ENCODE measurements at places on chromosomes 7 and 10.

GRCh38 chr10:78451592-78451991, 417.9 kb downstream of the RPS24 start:
- no peak for DNase-seq

- no peak for DNase-seq
Observed at GRCh38 chr10:30389543-30389942, 40.5 kb upstream of the MTPAP start.

DNA sequence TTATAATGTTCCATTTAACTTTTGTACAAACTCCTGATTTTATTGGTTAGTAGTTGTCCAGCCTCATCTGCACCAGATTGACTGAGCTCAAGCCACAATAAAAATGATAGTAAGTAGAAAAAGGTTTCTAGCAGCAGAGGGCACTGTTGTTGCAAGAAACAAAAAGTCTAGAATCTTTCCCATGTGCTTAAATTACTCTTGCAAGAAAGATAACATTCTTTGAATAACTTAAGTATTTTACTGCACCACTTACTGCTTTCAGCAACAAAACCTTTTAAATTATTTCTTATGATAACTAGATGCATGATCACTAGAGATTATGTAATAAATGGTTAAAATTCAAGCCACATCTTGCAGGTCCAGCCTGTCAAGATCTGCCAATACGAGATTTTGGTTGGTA, 27.0 kb downstream of the LMOD2 start:
- DNase-seq = no peak

- DNase-seq = no peak
Observed at GRCh38 chr10:46299286-46299535, 12.4 kb downstream of the ANTXRL start.

DNA sequence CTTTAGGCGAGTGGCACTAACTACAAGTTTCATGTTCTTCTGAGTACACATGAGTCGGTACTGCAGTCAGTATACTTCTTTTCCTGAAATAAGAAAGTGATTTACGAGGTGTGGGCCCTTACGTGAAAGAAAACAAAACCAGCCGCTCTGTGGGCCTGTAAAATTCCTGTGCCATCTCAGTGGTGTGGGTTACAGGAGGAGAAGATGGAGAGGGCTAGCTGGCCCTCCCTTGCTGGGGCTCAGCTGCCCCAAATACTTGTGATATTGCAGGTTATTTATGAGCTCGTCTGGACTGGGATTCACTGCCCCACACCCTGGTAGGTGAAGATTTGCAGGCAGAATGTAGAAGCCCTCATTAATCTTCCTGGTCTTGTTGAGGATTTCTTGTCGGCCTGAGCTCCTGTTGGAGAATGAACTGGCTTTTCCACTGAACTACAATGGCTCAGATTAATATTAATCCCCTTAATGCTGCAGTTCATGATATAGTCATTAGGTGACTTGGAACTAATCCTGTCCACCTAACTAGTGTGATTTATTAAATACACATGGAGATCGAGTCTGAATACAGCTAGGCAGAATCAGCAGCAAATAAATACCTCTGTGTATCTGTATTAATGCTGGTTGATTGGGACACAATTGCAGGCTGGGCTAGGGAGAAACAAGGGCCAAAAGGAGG, 68.0 kb downstream of the GBF1 start:
- DNase-seq = no peak

DNA sequence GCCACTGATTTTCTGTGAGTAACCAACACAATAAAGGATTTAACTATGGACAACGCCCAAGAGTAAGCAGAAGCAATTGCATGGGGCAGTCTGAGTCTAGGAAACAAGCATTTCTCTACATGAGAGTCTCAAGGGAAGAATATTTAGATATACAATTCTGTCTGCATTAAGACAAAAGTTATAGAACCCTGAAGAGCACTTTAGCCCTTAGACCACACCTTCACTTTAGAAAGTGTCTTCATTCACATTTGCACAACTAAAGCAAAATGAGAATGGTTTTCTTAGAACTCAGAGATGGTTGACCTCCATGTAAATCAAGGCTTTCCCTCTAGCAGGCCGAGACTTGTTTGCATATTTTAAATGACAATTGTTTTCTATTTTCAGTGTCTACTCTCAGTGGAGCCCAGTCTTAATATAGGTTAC, 25.5 kb upstream of the TRIM24 start:
- no peak for DNase-seq

DNA sequence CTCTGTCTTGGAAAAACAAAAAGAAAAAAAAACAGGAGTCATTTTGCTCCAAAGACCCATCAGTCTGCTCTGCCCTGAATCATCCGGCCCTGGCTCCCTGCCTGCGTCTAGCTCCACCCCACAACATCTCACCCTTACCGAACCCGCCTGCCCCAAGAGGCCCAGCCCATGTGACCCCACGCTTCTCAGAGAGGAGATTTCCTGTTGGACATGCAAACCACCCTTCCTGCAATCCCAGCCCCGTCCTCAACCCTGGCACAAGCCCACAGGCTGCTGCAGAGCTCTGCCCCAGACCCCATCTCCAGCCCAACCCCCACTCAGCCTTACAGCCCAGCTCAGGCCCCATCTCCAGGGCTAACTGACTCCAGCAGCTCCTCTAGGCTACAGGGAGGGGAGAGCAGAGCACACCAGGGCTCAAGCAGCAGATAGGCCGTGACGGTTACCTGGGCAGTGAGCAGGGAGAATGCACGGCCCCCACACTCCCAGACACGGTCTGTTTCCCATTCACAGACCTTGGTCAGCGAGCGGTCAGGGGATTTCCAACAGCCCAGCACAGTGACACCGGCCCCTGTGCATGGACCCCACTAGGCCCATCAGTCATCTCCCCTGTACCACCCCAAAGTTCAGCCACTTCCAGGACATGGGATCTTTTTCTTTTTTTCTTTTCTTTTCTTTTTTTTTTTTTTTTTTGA, 69.9 kb upstream of the GTF2I start:
- DNase-seq = peak; percentile 25

GRCh38 chr10:45224219-45224841, 91.1 kb downstream of the OR13A1 start:
- DNase-seq = no peak

DNA sequence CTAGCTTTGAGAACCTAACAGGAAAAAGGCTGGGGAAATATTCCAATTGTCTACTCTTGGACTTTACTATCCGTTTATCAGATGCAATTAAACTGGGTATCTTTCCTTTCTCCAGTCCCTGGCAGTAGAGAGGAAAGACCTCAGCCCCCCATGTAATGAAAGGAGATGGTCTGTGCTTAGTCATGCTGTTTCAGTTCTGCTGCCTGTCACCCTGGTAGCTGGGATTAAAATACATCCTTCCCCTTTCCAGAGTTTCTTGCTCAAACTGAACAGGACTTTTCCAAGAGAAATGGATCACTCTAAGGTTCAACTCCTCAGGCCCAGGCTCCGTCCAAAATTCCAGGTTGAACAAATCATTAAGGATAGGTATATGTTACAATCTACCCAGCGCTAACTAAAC, 202.9 kb downstream of the PTEN start:
- DNase-seq = no peak

- DNase-seq = no peak
Observed at GRCh38 chr10:17880601-17881000, 71.1 kb upstream of the SLC39A12 start.

- no peak for DNase-seq
Observed at GRCh38 chr10:418226-418625, 271.2 kb downstream of the DIP2C start.

DNA sequence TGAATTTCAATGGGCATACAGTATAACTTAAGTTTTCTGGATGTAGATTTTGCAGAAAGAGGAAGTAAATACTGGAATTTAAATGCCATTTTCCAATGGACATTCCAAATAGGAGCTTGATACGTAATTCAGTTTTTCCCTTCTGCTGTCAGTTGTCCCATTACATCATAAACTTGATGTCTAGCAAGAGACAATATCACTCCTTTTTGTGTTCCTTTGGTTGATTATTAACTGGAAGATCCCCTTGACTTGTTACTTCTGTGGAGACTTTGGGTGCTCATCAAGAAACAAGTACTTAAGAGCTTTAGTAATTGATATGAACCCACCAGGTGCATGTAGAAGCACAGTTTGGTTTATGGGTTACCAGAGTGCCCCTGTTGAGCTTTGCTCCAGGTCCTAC, 116.1 kb downstream of the ST7 start:
- DNase-seq = no peak

GRCh38 chr7:14048889-14049288, 59.4 kb upstream of the ETV1 start:
- no peak for DNase-seq

- DNase-seq = no peak
Observed at GRCh38 chr10:44370731-44371248, 14.1 kb downstream of the CXCL12 start.

DNA sequence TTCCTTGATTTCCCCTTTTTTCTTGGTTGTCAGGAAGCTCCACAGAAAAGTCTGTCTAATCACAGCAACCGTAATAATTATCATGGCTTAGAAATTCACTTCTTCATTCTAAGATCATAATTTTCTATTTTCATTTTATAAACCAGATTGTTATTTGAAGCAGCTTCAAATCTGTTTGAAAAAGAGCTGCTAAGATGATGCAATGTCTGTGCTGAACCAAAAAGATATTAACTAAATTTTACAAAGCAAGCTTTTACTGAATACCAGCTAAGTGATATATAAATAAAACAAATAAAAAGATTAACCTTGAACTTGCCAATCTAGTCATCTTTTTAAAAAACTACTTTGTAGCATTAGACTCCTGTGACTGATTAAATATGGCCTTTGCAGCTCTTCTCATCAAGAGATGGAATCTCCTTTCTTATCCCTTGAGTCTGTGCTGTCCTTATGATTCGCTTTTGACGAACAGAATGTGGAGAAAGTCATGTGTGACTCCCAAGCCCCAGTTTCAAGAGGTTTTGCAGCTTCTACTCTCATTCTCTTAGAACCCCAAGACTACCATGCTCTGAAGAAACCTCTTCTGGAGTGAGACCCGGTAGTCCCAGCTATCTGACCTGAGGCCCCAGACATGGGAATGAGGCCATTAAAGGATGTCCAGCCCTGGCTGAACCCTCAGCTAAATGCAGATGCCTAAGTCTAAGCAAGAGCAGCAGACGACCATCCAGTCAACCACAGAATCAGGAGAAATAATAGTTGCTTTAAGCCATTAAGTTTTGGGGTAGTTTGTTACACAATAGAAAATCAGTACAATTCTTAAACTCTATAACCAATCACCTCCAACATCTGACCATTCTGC, 14.4 kb downstream of the NAMPT start:
- DNase-seq = no peak

GRCh38 chr7:26328498-26329390, 37.1 kb downstream of the SNX10 start:
- no peak for DNase-seq

DNA sequence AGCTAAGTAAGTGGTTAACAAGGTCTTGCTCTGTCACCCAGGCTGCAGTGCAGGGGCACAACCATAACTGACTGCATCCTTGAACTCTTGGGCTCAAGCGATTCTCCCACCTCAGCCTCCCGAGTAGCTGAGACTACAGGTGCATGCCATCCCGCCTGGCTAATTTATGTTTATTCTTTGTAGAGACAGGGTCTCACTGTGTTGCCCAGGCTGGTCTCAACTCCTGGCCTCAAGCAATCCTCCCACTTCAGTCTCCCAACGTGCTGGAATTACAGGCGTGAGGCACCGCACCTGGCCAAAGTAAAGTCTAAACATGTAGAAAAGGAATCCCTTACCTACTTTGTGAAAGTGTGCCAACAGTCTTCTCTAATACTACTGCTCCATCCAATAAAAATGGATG, 17.9 kb downstream of the PARD3 start:
- DNase-seq = no peak

DNA sequence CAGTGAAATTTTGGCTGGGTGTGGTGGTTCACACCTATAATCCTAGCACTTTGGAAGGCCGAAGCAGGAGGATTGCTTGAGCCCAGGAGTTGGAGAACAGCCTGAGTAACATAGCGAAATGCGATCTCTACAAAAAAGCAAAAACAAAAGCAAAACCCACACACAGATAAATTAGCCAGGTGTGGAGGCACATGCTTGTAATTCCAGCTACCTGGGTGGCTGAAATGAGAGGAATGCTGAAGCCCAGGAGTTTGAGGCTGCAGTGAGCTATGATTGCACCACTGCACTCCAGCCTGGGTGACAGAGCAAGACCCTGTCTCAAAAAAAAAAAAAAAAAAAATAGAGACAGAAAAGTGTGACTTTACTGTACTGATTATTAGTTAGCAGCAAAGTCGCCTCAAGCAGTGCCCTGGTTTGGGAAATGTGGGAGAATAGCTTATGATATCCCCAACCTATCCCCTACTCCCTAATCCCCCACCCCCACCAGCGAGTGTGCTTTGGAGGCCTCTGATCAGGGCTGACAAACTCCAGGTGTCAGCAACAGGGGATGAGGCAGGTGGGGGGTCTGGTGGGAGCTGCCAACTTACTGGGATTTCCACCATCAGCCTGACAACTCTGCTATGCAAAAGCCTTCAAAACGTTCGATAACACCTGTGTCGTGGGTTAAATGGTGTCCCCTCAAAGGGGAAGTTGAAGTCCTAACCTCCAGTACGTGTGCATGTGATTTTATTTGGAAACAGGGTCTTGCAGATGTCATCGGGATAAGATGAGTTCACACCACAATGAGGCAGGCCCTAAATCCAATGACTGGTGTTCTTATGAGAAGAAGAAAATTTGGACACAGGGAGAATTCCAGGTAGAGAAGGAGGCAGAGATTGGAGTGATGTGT, 124.7 kb upstream of the SDK1 start:
- no peak for DNase-seq

- no peak for DNase-seq
Observed at GRCh38 chr10:23096802-23097549, 1.6 kb downstream of the MSRB2 start.

DNA sequence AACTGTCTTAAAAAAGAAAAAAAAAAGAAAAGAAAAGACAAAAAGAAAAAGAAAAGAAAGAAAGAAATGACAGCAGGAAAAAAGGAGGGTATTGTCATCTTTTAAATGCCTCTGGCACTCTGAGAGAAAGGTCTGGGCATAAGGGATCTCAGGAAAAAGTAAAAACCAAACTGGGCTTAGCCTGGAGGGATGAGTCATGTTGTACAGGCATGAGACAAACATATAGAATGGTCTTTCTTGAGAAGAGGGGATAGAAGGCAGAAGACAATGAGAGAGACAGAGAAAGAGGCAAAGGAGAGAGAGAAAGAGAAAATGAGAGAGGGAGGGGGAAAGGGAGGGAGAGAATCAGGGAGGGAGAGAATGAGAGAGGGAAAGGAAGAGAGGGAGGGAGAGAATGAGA, 32.3 kb upstream of the KCNMA1 start:
- DNase-seq = no peak

- no peak for DNase-seq
Observed at GRCh38 chr10:16953270-16953669, 136.0 kb upstream of the RSU1 start.

GRCh38 chr10:58143944-58144343, 123.8 kb downstream of the IPMK start:
- DNase-seq = no peak

DNA sequence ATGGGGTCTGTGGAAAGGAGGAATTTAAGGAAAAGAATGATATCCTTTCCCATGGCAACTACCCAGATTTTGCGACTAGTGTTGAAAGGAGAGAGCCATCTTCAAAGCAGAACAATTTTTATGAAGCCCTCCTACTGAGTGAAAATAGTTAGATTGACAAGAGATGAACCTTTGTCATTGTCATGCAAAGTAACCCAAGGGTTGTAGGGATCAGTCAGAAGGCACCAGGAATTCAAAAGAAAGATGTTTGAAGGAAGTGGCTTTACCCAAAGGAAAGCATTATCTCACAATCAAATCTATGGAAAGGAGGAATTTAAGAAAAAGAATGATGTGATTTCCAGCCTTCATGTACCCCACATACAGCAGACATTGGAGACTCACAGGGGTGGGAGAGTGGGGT, 544.4 kb downstream of the IPMK start:
- no peak for DNase-seq

Measured in anterior cingulate cortex (tissue), 58 donors.